NCI-H1930 (cell line): ENCODE measurements at places on chromosomes 2 and 18.

DNA sequence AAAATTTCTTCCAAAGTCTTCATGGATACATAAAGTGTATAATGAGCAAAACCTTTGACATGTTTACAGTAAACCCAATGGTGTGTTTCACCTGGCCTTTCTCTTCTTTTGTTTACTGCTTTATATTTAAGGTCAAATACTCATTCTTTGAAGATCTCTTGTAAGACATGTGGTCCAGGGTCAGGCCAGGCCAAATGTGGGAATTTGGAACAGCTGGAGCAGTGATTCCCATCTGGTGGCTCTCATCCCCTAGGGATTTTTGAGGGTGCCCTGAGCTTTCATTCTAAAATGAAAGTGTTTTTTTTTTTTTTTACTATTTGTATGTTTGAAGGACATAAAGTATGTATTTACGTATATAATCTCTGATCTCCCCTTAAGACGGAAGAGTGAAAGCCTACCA is 13.8 kb upstream of the MGAT5 start:
- no peak for DNase-seq

- peak; percentile 93 for DNase-seq
These were observed at the start of gene SLC66A3 for GRCh38 chr2:11155381-11156035. SLC66A3 (plus strand) TSS chr2:11155467; CDS start chr2:11155547, 80 bp downstream.

DNA sequence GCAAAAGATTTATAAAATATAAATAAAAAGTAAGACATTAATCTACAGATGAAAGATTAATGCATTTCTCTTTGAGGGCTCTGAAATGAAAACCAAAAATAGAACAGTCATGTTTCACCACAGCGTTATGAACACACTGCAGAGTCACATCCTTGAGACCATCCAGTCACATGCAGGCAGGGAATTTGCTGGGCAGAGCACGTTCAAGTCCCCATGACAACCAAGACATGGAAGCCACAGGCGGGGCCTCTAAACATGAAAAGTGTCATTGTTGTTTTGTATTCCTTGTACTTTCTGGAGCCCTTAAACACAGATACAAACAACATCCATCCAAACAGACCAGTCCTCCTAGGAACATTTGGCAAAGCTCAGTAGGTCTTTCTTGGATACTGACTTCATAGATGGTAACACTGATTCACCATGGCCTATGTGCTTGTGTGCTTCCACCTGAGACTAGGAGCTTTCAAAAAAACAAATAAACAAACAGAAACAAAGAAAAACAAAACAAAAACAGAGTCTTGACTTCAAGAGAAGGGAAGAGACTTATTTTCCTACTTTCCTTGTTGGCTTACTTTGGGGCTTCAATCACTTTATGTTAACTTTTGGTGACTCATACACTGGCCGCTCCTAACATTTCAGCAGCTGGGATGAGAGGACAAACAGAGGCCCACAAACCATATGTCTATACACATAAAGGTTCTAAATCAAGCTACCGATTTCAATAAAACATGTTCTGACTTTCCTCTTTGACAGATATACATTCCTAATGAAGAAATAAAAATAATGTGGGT is 99.5 kb upstream of the CCDC85A start:
- DNase-seq = no peak

- no peak for DNase-seq
These were observed 133.4 kb upstream of the ALPP start for GRCh38 chr2:232245111-232245510.

- DNase-seq = no peak
These were observed 918.5 kb downstream of the CBLN2 start for GRCh38 chr18:71625556-71626090.

GRCh38 chr18:10284540-10285282 is 169.7 kb upstream of the APCDD1 start:
- no peak for DNase-seq

DNA sequence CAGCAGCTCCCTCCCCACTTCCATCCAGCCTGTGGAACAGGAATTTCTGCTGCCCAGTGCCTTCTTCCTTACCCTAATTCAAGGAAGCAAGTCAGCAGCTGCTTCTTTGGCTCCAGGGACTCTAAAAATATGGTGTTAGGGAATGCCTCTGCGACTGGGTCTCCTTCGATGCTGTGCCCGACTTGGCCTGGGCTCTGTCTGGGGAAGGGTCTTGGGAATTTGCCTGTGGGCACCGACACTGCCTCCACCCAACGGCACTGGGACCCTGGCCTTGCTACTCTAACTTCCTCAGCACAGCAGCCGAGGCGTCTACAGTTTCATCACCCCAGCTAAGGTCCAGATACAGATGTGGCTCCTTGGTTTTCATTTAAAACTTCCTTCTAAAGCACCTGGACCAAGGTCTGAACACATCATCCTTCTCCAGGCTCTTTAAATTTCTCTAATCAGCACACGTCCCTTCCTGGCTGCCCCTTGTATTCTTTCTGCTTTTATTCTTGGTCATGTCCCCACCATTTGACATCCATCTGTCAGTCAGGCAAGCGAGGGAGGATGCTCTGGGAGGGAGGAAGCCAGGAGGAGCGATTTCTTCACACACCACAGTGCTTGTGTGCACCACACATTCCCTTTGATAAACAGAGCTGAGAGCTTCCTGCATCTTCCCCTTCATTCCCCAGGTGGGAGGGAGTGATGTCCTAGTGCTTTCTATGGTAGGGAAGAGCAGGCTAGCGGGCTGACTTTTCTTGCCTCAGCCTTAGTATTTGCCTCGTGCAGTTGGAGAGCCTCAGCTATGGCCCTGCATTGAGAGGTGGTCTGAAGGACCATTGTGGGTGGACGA is 6.8 kb downstream of the LBH start:
- DNase-seq = no peak

DNA sequence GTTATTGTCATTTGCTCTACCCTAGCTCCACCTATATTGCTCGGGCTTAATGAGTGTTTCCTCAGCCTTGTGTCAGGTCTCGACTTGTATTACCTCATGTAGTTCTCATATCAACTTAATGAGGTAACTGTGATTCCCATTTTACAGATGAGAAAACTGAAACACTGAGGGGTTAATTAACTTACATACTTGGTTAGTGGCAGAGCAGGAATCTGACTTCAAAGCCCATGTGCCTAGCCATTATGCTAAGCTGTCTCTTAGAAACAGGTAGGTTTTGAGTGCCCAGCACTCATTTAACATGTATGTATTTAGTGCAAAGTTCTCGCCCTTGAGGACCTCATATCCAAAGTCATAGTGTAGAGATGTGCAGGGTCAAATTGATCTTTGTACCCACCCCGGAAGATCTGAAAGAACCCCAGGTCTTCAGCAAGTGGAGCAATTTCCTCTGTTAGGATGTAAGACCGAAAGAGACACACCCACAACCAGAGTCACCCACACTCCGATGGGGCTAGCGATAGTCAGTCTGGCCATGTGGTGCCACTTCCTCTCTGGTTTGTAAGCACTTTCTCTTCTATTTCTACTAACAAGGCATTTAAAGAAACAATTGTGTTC is 121.0 kb upstream of the SLC39A10 start:
- no peak for DNase-seq

DNA sequence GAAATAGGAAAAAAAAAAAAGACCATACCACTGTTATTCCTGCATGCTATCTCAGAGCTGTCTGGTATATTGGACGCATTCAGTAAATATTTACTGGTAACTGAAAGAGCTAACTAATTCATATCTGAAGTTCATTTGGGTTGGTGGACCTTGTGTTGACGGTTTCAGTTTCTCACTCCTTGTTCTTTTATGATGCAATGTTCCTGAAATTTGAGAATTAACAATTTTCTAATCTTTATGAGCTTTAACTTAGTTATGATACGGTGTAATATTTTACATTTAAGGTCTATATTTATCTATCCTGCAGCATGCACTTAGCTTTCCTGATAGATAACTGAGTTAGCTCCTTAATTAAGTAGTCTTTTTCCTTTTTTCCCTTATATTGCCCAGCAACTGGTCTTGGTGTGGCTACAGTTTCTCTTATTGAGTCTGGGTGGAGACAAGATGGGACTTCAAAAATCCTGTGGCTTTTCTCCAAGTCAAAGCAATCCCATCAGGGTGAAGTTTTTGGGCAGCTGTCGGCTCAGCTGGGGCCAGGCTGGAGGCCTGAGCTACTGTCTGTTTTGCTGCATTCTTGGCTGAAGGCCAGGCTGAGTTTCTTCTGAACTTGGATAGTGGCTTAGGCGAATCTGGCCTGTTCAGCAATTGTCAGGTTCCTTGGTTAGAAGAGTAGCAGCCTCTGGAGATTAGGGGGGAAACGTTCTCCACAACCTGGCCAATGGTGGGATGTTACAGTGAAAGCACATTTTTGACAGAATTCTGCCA is 78.4 kb upstream of the MEX3C start:
- peak; percentile 3 for DNase-seq

DNA sequence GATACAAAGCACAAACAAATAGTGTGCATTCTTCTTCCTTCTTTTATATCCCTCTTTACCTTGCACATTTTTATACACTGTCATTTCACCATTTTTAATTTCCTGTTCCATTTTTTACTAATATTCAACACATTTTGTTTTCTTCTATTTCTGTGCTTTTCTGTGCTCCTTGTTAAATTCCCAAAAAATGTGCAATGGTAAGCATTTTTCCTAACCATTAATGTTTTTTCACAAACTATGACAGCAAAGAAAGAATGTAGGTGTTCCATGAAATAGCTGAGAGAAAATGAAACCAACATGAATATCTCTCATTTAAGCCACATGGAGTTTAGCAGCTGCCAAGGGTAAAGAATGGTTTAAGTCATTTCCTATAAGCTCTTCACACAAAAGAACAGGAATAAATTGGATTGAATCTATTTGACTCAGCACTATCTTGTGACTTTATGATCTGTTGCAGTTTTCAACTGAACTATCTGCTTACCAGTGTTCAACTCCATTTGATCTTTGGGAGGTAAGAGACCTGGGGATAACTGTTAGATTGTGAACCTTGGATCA is 145.7 kb upstream of the CDH19 start:
- no peak for DNase-seq

DNA sequence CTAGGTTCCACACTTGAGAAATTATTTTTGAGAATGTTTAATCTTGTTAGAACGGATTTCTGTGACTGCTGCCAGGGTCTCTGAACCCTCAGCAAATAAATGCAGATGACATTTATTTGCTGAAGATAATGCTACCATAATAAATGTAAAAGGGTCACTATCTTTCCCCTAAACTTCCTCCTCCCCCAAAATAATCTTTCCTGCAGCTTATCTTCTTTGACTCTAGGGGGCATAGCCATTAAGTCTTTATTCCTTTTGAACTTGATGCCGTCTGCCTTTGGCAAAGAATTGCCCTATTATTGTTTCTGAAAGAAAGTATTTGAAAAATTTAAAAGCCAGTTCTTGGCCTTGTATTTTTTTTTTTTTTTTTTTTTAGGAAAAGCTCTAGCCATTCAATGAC is 63.6 kb upstream of the ACSL3 start:
- no peak for DNase-seq

GRCh38 chr2:54845094-54845493 is 121.6 kb downstream of the EML6 start:
- no peak for DNase-seq

DNA sequence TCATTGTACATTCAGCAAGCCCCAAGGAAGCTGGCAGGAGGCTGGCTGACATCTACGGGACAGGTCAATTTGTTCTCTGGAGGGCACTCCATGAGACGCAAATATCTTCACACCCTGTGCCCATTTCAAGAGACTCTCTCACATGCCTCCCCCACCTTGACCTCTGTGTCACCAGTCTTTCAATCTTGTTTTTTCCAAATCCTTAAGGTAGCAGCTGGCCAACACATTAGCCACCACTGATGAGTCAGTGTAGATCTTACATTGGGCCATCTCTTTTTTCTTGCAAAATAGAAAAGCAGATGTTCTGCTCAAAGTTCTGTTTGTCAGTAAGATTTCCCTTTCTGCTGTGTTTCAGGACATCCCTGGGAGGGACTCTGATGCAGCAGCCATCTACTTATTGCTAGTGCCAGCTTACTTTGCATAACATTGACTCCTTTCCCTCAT is 1.7 kb upstream of the DPP4 start:
- no peak for DNase-seq

DNA sequence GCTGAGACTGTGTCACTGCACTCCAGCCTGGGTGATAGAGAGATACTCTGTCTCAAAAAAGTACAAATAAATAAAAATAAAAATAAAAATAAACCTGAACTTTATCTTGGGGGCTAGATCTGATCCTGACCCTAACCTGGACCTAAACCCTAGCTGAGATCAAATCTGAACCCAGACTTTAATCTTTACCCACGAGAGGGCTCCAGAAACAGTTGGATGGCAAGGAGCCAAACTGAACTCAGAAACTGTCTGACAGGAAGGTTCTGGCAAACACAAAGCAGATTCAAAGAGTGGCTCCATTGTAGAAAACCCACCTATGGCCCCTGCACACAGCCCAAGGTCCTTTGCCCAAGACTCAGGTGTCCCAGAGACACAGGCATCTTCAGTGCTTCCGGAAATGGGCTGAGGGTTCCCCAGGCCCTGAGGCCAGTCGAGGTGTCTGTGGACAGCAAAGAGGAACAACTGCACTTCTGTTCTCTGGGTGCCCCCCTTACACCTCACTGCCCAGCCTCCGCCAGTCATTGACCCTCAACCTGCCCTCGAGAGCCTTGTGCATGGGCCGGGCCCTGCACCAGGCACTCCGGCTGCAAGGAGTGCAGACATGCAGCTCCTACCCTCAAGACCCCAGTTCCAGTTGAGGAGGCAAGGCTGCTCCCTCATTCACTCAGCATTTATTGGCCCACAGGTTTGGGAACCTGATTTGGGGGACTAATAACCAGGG is 95.2 kb downstream of the TFCP2L1 start:
- DNase-seq = no peak

GRCh38 chr2:223214394-223215253 is 162.6 kb downstream of the KCNE4 start:
- no peak for DNase-seq

- no peak for DNase-seq
These were observed 419.3 kb upstream of the TNP1 start for GRCh38 chr2:217279140-217279539.

DNA sequence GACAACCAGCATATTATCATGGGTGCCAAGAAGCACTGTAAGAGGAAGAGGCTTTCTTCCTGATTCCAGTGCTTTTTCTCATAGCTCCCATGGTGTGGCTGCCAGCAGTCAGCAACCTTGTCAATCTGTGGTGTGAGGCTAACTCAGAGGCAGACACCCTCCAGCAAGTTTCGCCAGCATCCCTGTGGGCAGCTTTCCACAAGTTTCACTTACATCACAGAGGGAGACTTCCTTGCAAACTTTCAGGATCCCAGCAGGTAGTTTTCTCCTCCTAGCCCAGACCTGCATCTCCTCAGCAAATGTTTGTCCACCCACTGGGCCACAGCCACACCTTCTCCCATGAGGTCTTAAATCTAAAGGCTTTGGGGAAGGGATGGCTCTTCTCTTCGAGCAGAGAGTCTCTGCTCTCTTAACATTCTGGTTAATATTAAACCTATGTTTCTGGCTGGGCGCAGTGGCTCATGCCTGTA is 9.1 kb downstream of the DNAH7 start:
- DNase-seq = no peak

GRCh38 chr2:112003576-112004252 is 51.4 kb upstream of the TMEM87B start:
- no peak for DNase-seq
